ENCODE measurements at places on chromosomes 4 and X.

DNA sequence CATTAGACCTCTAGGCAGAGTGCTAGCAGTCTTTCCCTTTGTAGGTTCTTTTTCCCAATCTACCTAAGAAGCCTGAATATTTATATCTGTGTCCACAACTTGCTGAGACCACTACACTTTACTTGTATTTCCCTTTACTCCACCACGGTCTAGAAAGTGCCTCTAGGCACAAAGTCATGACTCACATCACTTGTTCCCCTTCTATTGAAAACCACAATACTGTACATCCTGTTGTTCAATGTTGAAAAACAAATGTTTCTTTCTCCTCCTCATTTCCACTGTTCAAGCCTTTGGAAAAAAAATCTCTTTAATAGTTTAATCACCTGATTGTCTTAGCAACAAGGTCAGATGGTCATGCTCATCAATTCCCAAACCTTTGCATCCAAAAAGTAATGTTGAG, 326.7 kb downstream of the GUCY2F start:
- DNase-seq = no peak

- DNase-seq = peak; percentile 72
Measured at GRCh38 chr4:153152501-153153338, 51.5 kb upstream of the TRIM2 start.

DNA sequence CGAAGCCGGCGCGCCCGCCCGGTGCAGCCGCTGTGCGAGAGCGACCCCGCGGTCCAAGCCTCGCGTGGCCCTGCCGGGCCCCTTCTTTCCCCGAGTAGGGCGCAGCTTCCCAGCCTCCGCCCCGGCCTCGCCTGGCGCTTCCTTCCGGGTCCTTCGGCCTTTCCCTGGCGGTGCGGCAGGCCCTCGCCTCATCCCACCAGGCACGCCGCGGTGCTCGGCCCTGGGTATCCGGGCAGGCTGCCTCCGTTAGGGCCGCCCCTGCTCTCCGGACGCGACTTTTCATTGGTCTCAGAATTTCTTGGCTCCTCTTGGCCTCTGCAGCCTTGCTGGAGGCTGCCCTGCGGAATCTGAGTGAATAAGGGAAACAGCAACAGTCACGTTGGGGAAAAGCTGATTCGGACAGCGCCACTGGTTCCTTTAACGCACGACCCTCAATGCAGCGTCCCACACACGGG, 429 bp downstream of the UVSSA start:
- peak; percentile 93 for DNase-seq

DNA sequence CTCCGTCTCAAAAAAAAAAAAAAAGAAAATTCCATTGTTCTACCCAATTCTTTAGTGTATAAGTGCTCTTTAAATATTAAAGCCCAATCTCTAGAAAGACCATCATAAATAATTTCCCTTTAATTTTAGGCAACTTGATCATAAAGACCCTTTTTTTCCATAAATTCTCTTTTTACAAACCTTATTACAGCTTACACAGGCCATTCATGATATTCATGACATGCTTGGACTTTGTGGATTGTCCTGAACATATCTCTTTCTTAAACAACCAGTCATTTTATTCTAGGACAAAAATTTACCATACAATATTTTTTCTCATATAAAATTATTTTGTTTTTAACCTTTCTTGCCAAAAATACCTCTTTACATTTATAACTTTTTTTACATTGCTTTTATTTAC, 30.5 kb downstream of the TLR8 start:
- no peak for DNase-seq

GRCh38 chr4:94595880-94596483, 144.2 kb downstream of the PDLIM5 start:
- DNase-seq = peak; percentile 56

GRCh38 chr4:37157476-37158167, 86.9 kb upstream of the NWD2 start:
- DNase-seq = peak; percentile 11

GRCh38 chrX:122787231-122787630, 396.8 kb upstream of the GRIA3 start:
- DNase-seq = no peak

DNA sequence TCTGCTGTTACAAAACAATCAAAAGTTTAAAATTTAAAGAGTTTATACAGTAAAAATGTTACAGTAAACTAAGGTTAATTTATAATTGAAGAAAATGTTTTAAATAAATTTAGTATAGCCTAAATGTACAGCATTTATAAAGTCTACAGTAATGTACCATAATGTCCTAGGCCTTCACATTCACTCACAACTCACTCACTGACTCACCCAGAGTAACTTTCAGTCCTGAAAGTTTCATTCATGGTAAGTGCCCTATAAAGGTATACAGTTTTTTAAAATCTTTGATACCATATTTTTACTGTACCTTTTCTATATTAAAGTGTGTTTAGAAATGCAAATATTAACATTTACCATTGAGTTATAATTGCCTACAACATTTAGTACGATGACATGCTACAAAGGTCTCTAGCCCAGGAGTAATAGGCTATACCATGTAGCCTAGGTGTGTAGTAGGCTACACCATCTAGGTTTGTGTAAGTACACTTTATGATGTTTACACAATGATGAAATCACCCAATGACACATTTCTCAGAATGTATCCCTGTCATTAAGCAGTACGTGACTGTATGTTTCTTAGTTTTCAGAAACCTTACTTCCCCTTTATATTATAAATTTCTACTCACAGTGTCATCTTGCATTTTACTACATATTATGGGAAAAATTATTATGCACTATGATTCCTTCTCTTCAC, 320.8 kb downstream of the ADAM29 start:
- DNase-seq = no peak

- DNase-seq = no peak
Measured at GRCh38 chr4:109649872-109650271, 53.4 kb downstream of the CASP6 start.

DNA sequence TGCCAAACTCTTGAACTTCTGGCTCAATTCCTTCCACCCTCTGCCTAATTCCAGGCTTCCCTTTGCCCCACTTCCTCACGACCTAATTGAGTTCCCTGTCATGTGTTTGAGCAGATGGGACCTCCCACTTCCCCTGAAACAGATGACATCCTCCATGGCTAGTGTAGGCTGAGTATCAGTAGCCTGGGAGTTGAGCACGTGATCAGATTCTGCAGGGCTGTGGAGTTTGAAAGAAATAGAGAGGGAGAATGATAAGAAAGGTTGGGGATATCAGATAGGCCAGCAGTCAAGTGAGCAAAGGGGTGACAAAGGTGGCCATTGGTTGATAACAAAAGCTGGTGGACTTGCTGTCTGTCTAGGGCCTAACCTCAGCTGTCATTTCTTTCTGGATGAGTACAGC, 18.8 kb upstream of the NWD2 start:
- no peak for DNase-seq

DNA sequence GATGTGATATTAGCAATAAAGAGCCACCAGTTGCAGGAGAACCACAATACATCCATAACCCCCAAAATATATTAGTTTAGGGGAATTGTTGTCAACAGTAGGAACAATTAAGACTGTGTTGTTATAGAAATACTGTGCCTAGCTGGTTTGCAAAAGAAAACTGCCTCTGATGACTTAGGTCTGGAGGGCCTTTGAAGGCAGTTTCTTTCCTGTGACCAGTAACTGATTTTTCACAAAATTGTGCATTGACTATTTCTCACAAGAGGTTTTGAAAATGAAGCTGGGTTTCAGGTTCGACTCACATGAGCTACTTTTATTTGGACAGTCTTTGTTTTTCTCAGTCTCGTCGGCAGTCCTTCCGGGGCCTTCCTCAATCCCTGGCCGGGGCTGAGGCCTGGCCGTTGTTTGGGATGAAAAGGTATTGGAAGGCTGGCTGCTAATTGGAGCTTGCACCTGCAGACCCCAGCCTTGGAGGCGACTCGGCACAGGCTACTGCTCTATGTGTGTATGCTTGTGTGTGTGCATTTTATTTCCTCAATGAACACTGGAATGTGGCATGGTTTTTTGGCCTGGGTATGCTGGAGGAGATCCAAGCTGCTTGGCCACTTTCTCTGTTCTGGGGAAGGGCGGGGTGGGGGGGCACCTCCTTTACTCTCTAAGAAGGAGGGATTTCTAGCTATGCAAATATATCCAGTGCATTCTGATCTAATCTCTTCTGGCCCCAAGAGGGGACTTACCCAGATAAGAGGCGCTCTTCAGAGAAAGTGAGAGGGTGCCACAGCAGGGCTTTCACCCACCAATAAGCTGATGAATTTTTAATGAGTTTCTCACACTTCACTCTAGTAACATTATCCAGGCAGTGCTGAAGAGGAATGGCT, 49.5 kb upstream of the LNX1 start:
- DNase-seq = peak; percentile 82

GRCh38 chr4:70399319-70399718, 1.6 kb downstream of the OPRPN start:
- DNase-seq = no peak

DNA sequence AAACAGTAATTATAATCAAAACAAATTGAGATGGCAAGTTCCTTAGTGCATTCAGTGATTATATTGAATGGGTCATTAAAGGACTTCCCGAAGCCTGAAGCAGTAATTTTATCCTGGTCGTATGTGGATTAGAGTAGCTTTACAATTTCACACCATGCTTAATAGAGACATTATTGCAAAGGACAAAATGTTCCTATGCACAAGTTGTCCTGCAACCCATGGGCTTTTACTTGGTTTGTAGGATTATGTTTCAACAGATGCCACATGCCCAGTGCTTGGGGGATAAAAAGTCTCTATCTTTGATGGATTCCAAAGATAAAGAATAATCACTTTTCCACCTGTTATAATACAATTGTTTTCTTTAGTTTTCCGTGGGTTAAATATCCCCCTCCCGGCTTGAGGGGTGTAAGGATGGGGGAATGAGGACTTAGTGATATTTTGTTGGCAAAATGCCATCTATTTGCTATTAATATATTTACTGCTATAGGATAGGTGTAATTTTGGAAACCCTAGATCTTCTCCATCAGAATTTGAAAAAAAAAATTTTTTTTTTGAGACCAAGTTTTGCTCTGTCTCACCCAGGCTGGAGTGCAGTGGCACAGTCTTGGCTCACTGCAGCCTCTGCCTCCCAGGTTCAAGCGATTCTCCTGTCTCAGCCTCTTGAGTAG, 156.5 kb upstream of the ETNPPL start:
- DNase-seq = no peak

GRCh38 chrX:24498181-24498580, 33.1 kb downstream of the PDK3 start:
- peak; percentile 63 for DNase-seq

DNA sequence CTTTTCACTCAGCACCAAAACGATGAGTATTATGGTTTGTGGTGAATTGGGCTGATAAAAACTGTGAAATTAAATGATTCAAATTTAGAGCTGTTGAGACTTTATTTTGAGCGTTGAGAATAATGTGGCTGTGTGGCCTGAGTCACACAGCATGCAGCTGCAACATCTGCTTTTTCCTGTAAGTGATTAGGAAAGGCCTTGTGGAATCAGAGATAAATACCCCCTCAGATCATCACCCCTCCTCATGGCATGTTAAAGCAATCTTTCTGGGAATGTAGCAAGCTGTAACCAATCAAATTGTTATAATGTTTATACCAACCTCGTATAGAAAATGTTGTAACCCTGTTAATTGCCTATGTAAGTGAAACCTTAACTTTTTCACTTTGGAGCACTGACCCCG, 90.0 kb upstream of the GRPR start:
- no peak for DNase-seq

DNA sequence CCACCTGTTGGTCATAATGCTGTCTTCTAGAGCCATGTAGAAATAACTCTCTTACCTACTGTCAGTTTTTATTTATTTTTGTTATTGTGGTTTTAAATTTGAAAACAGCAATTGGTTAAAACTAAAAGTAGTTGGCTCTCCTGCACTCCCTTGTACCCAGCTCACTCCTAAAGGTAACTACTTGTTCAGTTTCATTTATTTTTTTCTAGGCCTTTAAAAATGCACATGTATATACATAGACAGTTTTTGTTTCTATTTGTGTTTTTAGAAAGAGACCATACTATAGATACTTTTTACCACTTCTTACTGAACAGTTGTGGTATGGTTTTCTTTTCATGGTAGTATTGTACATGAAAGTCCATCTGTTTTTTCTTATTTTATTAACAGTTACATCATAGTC, 16.8 kb downstream of the SMAD1 start:
- no peak for DNase-seq

DNA sequence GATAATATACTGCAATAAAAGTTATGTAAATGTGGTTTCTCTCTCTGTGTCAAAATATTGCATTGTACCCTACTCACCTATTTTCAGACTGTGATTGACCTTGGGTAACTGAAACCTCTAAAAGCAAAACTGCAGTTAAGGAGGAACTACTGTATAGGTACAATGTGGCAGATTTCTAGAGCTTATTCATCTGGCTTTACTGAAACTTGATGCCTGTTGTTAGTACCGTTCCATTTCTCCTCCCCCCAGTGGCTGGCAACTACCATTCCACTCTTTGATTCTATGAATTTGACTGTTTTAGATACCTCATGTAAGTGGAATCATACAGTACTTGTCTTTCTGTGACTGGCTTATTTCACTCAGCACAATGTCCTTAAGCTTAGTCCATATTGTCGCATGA, 61.9 kb downstream of the HOPX start:
- DNase-seq = peak; percentile 53

- DNase-seq = peak; percentile 26
Measured at GRCh38 chr4:135201081-135201480, 999.5 kb upstream of the PABPC4L start.

GRCh38 chr4:40195182-40196177, 1.4 kb upstream of the RHOH start:
- DNase-seq = no peak

DNA sequence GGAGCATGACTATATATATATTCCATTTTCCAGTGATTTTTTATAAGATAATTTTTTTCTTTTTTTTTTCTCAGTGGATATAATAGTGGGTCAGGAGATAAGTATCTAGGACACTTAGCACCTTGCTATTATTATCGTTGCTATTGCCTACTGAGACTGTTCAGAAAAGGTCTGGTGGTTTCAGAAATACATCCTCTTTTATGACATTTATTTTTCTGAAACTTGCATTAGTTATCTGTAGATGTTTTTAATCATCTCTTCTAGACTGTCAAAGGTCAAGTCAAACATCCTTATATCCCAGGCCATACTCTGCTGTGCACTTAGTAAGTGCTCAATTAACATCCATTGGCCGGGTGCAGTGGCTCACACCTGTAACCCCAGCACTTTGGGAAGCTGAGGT, 72.9 kb upstream of the MED14 start:
- DNase-seq = no peak

GRCh38 chrX:33211356-33212260, at the start of gene DMD:
Gene DMD, minus strand, starts transcription at chrX:33211549. Its CDS starts 237 bp downstream, at chrX:33211312.
- peak; percentile 84 for DNase-seq

GRCh38 chr4:212438-213188, 88.3 kb downstream of the ZNF718 start:
- DNase-seq = peak; percentile 92

GRCh38 chrX:70960730-70961129, 29.8 kb upstream of the SLC7A3 start:
- no peak for DNase-seq

- DNase-seq = no peak
Measured at GRCh38 chr4:108320061-108320460, 151.3 kb upstream of the LEF1 start.

DNA sequence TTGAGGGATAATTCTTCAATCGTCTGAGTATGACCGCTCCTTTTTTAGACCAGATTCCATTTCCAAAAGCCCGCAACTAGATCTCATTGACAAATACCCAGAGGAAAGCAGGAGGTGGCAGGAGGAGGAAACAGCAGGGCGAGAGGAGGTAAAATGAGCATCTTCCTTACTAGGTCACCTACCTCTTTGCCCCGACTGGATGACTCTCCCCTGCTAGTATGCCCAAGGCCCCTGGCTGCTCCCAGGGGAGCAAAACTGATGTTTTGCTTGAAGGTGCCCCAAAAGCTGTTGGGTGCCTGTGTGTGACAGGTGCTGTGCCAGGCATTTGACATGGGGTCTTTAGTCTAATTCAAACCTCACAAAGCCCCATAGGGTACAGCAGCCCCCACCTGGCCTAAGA, 48.9 kb downstream of the C4orf50 start:
- DNase-seq = no peak
